ENCODE measurements at places on chromosomes 13 and 19.

DNA sequence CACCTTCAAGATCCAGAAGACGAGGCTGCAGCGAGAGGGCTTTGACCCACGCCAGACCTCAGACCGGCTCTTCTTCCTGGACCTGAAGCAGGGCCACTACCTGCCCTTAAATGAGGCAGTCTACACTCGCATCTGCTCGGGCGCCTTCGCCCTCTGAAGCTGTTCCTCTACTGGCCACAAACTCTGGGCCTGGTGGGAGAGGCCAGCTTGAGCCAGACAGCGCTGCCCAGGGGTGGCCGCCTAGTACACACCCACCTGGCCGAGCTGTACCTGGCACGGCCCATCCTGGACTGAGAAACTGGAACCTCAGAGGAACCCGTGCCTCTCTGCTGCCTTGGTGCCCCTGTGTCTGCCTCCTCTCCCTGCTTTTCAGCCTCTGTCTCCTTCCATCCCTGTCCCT lies 7.0 kb upstream of the PGLS start:
- DNase-seq: no peak

DNA sequence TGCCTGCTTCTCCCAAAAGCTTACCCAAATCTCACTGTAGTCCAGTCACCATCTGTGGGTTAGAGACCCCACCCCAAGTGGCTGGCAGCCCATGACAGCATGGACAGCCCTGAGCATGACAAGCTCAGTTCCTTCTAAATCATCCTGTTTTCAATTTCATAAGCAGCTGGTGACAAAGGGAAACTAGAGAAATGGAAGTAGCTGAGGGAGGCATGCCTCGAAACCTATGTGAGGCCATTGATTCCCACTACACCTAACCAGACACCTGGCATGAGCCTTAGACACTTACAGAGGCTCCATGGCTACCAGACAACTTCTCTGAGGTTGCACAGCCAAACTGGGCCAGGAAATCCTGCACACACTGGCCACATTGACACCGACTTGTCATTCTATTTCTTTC lies 56.2 kb downstream of the ABCC4 start:
- DNase-seq: no peak

- DNase-seq: peak; percentile 96
Observed at GRCh38 chr19:40614622-40615411, 13.6 kb downstream of the LTBP4 start.

DNA sequence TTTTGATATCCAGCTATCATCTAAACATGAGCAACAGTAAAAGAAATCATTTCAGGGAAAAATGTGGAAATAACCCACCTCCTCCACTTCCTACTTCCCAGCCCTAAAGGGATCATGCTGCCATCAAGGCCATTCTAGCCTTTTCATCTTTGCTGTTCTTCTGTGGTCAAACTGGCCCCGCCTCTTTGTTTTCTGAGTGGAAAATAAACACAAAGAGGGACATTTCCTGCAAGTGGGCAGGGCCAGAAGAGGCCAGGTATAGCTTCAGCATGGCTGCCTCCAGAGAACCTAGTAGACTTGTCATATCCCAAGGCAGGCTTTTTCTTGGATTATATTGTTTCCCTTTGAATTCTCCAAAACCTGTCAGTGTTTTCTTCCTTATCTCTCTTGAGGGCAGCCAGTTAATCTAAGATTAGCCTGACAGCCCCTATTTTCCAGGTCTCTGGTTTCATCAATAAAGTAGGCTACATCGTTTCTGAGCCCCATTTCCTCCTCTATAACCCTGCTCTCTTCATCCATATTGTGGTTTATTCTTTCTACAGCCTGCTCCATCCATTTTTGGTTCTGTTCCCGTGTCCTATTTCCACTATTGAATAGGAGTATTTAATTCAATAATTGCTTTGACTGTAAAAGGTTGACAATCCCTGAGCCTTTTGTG lies 117.6 kb downstream of the GPC6 start:
- DNase-seq: no peak

DNA sequence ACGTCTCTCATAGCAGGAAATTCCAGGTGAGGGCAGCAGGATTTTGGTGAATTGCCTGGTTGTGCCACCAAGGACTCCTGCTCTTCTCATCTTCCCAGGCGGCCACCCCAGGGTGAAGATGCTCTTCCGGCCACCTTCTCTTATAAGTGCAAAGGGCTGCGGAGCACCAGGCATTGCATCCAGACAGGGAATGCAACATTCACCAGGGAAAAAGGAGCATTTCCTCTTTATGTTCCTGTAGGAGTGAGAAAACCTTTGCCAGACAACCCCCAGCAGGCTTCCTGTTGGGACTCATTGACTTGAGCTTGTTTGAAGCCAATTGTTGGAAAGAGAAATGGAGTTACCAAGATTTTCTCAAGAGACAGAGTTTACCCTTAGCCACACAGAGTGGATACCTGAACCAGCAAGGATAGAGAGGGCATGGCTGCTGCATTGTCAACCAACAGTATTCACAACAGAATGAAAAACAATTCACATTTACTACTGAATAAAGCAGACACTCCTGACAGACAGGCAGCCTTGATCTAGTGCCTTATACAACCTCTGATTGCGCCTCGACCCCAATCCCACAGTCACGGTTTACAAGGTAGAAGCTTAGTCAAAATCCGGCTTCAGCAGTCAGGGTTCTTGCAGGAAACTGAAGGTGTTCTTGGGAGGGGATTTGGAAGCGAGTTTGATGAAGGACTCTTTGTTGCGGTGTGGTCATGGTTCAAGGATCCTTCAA lies 1.8 kb upstream of the ATP11A start:
- no peak for DNase-seq

DNA sequence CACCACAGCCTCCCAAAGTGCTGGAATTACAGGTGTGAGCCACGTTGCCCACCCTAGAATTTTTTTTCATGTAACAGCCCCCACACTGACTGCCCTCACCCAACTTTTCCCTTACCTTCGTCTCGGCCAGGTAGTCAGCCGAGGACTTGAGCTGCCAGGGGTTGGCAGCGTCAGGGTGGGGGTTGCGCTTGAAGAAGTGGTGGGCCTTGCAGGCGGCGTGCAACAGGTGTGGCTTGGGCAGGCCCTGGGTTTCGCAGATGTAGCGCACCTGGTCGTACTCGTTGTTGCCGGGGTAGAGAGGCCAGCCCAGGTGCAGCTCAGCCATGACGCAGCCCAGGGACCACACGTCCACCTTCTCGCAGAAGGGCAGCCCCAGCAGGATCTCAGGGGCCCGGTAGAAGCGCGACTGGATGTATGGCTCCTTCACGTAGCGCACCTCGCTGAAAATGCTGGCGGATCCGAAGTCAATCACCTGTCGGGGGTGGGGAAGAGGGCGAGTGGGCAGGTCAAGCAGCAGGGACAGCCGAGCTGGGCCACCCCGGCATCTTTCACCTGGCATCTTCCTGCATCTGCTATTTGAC lies 6.2 kb downstream of the HIPK4 start:
- no peak for DNase-seq

DNA sequence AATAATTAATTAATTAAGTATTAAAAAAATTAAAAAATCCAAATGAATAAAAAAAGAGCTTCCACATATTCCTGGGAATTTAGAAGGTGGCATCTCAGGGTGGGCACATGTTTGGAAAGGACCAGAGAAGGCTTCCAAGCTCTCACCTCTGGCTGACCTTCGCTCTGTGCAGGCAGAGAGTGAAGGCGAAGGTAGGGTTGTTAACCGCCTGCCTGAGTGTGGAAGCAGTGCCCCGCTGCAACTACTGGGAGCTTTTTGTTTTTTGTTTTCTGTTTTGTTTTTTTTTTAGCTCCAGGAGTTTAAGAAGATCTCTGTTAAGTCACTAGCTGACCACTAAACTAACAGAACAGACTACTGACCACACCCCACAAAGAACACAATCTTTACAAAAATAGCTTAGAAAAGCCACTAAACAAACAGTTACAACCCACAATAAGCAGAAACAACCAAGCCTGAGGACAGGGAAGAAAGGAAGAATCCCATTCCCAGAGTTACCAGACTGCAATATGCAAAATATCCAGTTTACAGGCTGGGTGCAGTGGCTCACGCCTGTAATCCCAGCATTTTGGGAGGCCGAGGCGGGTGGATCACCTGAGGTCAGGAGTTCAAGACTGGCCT lies 11.4 kb downstream of the ZNF541 start:
- DNase-seq: no peak

DNA sequence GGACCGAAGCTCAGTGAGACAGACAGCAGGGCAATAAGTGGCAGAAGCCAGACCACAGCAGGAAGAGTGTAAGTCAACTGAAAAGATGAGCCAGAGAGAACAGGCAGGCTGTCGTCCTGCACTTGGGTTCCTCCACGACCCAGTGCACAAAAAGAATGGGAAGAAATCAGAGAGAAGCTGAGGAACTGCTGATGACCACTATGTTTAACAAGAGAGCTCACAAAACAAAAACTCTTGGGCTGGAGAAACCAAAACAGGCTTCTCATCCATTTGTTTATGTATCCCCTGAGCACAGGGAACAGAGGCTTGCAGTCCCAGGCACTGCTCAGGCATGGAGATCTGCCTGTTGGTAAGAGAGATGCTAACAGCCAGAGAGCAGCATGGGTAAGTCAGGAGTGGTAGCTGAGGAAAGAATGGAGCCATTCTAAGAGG lies 14.0 kb downstream of the AKAP8L start:
- DNase-seq: no peak

DNA sequence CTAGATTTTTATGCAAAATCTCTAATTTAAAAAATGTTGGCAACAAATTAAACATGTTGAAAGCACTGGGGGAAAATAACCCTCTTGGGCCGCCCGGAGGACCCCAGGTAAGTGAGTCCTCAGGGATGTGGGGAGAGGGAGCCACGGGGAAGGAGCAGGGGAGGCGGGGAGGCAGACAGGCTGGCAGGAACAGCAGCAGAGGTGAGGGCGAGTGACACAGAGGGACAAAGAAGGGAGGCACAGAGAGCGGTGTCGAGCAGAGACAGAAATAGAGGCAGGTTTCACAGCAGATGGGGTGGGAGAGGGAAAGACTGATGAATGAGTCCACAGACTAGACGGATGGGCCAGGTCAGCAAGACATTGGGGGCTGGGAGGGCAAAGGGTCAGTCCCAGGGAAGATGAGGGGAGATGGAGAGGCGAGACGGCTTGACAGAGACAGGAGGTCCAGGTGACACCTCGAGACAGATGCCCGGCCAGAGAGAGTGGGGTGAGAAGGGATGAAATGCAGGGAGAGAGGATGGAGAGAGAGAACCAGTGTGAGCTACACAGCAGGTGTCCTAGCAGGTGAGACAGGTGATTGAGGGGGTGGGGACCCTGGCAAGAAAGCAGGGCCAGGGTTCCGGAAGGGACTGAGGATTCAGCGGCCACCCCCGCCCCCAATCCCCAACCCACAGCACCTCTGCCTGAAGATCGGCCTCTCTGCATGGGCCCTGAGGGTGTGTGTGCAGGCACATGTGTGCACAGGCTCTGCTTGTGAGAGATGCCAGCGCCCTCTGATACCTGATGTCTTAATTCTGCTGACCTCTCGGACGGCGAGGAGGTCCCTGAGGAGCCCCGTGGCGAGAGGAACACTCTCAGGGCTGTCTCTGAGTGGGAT lies 3.8 kb downstream of the LRRC4B start:
- DNase-seq: no peak

GRCh38 chr19:33756177-33756576 lies 40.5 kb upstream of the KCTD15 start:
- DNase-seq: no peak
